ENCODE measurements at places on chromosomes 2 and 18.

DNA sequence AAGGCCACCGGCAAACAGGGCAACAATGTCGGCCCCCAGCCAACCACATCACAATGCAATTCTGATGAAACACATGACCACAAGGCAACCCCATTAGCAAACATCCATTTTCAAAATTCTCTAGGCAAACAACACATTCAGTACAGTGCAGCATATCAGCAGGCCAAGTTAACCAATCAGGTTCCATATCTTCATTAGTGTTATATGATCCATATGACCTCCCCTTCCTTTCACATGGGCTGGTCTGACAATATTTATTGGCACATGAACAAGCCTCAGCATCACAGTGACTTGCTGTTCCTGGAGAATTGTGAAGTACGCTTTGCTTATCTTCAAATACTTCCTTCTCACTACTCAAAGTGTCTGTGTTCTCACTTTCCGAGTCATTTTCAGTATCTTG, 19.8 kb downstream of the RNF103 start:
- DNase-seq, result no peak

GRCh38 chr18:23493654-23494053, 9.7 kb upstream of the RMC1 start:
- DNase-seq, result no peak

DNA sequence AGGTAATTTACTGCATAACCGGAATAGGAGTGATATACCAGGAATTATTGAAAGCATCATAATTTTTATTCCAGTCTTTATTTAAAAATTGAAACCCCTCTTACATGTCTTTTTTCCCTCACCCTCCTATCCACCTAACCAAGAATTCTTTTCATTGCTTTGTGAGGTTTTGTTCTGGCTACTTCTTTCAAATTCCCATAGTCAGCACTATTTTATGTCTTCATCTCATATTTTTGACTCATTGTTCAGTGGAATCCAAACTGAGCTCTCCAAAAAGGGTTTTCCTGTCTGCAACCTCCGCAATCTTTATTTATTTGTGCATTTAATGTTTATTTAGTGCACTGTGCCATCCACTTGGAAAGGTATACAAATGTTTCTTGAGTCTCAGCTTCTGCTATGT, 128.5 kb downstream of the DOK6 start:
- no peak for DNase-seq

DNA sequence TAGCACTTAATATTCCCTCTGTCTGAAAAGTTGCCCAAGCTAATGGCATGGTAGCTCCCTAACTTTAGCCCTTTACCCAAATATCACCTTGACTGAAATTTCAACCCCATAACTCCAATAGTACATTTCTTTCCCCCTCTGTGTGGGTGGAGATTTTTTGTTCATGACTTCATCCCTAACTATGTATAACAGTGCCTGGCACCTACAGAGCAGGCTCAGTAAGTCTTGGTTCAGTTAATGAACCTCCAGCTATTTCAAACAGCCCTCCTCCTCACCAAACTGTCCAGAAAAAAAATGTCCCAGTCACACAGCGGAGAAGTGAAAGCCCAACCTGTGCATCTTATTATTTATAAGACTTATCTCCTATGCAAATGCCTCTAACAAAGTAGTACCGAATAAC, 18.6 kb downstream of the BUB1 start:
- no peak for DNase-seq

Data from retina (tissue), 1 donor.